NCI-H1436 treated with DMSO at 0.1 percent for 48 hours (cell line): ENCODE measurements at places on chromosomes 16 and 17.

GRCh38 chr17:17782523-17783115 is 54.2 kb downstream of the SREBF1 start:
- DNase-seq: no peak

- no peak for DNase-seq
Measured at GRCh38 chr17:37545486-37545885, 55.8 kb downstream of the DUSP14 start.

GRCh38 chr16:50437769-50438437 is 69.1 kb upstream of the BRD7 start:
- no peak for DNase-seq

- DNase-seq: no peak
Measured at GRCh38 chr17:37088459-37088858, 139.7 kb downstream of the AATF start.

- no peak for DNase-seq
Measured at GRCh38 chr17:885971-886571, 93.5 kb downstream of the NXN start.

DNA sequence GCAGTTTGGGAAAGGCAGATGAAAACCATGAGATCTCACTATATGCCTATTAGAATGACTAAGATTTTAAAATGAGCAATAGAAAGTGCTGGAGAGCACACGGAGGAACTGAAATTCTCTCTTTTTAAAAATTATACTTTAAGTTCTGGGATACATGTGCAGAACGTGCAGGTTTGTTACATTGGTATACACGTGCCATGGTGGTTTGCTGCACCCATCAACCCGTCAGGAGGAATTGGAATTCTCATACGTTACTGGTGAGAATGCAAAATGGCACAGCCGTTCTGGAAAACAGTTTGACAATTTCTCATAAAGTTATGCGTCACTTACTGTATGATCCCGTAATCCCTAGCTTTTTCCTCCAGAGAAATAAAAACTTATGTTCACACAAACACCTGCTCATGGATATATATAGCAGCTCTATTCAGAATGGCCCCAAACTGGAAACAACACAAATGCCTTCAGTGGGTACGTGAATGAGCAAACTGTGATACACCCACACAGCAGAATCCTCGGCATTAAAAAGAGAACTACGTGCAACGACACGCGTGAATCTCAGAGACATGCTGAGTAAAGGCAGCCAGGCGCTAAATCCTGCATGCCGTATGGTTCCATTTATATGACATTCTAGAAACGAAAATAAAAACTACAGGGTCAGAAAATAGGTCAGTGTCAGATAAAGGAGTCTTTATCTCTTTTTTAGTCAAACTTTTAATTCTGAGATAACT is 11.8 kb downstream of the PIK3R6 start:
- DNase-seq: no peak

DNA sequence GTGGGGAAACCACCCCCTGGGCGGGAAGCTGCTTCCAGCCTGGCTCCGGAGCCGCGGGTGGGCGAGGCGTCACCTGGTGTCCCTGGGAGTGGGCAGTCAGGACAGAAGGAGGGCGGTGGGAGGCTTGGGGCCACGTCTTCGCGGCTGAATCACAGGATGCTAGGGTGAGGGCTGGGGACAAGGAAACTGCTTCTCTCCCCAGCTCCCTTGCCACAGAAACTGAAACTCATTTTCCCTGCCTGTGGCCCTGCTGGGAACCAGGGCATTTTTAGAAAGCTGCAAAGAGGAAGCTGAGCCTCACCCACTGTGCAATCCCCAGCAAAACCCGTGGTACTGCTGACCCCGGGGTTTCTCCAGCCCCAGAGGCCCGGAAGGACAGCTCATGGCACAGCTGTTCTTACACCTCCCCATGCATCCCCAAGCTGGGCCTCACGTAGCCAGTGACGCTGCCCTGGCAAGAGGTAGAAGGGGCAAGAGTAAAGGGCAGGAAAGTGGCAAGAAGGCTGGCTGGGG is 8.2 kb downstream of the RHBDF2 start:
- no peak for DNase-seq

- no peak for DNase-seq
Measured at GRCh38 chr17:40703652-40704051, at the start of gene KRT24. Gene KRT24 (minus strand): TSS chr17:40703752. CDS start chr17:40703693, 59 bp downstream.

GRCh38 chr16:85968041-85968920 is 69.3 kb downstream of the IRF8 start:
- DNase-seq: no peak

DNA sequence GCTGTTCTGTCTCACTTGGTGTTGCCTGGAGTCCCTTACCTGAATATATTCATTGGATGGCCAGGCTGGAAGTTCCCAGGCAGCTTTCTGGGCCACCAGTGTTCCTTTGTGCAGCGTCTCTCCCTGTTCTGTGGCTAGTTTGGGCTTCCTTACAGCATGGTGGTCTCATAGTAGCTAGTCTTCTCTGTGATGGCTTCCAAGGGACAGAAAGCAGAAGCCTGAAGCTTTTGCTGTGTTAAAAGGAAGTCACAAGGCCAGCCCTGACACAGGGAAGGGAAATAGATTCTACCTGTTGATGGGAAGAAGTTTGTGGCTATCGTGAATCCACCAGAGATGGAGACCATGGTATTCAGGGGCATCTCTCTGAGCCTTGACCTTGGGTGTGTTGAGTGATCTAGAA is 34.6 kb downstream of the PLCG2 start:
- DNase-seq: no peak

DNA sequence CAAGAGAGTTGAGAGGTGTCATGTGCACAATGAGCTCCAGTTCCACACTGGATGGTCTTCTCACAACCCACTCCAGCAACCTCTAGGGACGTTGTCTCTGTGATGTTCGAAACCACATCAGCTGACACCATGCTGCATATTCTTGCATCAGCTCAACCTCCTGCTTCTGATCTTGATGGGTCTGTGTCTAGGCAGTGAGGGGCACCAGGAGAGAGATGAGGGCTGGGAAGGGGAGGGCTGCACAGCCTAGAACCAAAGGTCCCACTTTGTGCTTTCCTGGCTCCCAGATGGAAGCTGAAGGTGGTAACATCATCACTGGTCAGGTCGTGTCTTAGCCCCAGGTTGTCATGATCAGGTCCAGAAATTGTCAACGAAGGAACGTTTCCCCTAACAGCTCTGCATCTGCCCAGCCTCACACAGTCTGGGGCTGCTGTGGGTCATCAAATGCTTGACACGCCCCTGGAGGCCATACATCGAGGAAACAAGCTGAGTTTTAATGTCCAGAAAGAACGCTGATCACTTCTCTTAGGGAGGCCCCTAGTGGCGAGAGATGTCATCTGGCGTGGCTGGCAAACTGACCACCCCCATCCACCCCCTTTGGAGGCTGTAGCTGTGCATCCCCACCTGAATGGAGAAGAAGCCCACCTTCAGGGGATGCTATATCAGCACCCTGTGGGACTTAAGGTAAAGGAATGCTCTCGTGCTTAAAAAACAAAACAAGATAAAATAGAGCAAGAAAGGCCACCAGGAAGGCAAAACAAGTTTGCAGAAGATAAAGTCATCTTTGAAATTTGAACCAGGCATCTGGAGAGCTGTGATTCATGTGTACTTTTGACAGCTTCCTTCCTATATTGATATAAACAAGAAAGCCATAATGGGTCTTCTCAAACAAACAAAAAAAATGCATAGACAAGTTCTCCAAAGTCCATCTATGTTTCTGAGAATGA is 58.3 kb downstream of the WIPI1 start:
- no peak for DNase-seq

DNA sequence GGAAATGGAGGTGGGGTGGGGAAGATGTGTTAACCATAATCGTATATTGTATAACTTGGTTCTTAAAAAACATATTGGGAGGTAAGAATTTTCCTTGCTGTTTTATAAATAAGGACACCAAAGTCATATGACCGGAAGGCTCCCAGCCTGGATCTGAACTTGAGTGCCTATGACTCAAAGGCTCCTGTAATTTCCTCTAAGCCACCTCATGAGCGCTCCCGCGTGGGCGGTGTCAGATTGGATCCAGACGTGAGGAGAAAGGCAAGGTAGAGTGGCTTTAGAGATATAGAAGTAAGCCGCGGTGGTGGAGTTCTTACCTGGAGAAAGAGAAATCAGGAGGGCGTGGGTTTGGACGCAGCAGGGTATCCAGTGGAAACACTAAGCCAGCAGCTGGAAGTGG is 196.2 kb upstream of the NLRP1 start:
- DNase-seq: no peak
